ENCODE measurements at places on chromosomes 3 and 15. TPM values are rescaled to one million over a fixed set of nuclear protein-coding genes. Genes with fewer than 3 reads are reported as not detected.

DNA sequence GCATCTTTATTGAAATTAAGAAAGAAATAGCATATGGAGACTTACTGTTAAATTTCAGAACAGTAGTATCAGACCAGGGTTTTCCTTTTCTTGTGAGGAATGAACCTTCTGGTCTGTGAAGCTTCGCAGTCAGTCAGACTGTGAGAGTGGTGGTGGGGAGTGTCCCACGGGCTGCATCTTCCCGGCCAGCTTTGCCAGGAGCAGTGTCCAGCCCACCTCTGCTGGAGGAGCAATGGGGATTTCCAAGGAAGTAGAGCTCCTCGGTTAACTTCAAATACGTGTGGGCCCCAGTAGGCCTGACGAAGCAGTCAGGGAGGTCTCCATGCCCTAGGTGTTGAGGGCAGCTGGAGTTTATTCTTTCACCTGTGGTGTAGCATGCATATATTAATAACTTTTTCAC, 40.9 kb upstream of the FBXL22 start:
- H3K4me3 ChIP-seq, result no peak overlapping the region
- H3K36me3 ChIP-seq, result peaks cover 44% of the 10 kb centered on the region
- no peaks in the 10 kb centered on the region for H3K27me3 ChIP-seq
- no peak for DNase-seq
- peaks cover 21% of the 10 kb centered on the region for H3K4me1 ChIP-seq

Gene SORD
- total RNA-seq, result 7.8 TPM

- peaks cover 2% of the 10 kb centered on the region for H3K4me1 ChIP-seq
- H3K4me3 ChIP-seq, result no peak overlapping the region
- H3K27me3 ChIP-seq, result no peaks in the 10 kb centered on the region
- DNase-seq, result no peak
- H3K36me3 ChIP-seq, result no peaks in the 10 kb centered on the region
These were observed 108.9 kb downstream of the MECOM start for GRCh38 chr3:169554611-169555010.

- no peak overlapping the region for H3K27ac ChIP-seq
- H3K4me3 ChIP-seq, result no peak overlapping the region
- H3K4me1 ChIP-seq, result no peaks in the 10 kb centered on the region
- H3K27me3 ChIP-seq, result no peaks in the 10 kb centered on the region
- DNase-seq, result no peak
- H3K36me3 ChIP-seq, result no peaks in the 10 kb centered on the region
These were observed 194.6 kb upstream of the TPM1 start for GRCh38 chr15:62847900-62848489.

Gene ARPC4
- total RNA-seq, result 163 TPM

GRCh38 chr3:164416491-164417222, 661.6 kb downstream of the SI start:
- no peak overlapping the region for H3K4me3 ChIP-seq
- no peaks in the 10 kb centered on the region for H3K4me1 ChIP-seq
- H3K27ac ChIP-seq, result no peak overlapping the region
- no peak for DNase-seq
- no peaks in the 10 kb centered on the region for H3K27me3 ChIP-seq

- H3K27me3 ChIP-seq, result no peaks in the 10 kb centered on the region
- no peaks in the 10 kb centered on the region for H3K36me3 ChIP-seq
- no peak for DNase-seq
- no peak overlapping the region for H3K27ac ChIP-seq
These were observed 54.5 kb upstream of the GOLGA6B start for GRCh38 chr15:72599855-72600464.

DNA sequence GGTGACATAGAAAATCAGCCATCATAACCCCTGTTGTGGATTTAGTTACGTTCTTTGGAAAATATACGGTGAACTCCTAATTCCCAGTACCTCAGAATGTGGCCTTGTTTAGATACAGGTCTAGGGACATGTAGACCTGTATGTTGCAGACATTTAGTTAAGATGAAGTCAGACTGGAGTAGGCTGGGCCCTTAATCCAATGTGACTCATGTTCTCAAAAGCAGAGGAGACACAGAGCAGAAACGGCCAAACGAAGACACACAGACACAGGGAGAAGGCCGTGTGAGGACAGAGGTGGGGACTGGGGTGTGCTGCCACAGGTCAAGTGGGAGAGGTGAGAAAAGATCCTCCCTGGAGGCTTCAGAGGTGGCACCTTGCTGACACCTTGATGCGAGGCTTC, 119.0 kb upstream of the PROK2 start:
- H3K27ac ChIP-seq, result no peak overlapping the region
- H3K36me3 ChIP-seq, result no peaks in the 10 kb centered on the region
- DNase-seq, result no peak
- no peaks in the 10 kb centered on the region for H3K27me3 ChIP-seq
- no peak overlapping the region for H3K4me3 ChIP-seq
- H3K4me1 ChIP-seq, result no peaks in the 10 kb centered on the region

Gene TF
- total RNA-seq, result 10.3 TPM

Gene SLC28A2
- total RNA-seq, result not detected

Gene NR1I2
- total RNA-seq, result 0.37 TPM

GRCh38 chr3:71657831-71658530, 67.2 kb downstream of the EIF4E3 start:
- H3K4me1 ChIP-seq, result peaks cover 12% of the 10 kb centered on the region
- DNase-seq, result no peak
- H3K27me3 ChIP-seq, result no peaks in the 10 kb centered on the region
- peak overlapping the region; percentile 53 for H3K27ac ChIP-seq
- H3K36me3 ChIP-seq, result no peaks in the 10 kb centered on the region

Gene ACSBG1
- 7.3 TPM for total RNA-seq

GRCh38 chr3:186746008-186746407, 28.8 kb downstream of the KNG1 start:
- peak overlapping the region; percentile 14 for H3K27ac ChIP-seq
- H3K4me3 ChIP-seq, result no peak overlapping the region
- H3K4me1 ChIP-seq, result peaks cover 6% of the 10 kb centered on the region
- no peaks in the 10 kb centered on the region for H3K36me3 ChIP-seq
- DNase-seq, result peak; percentile 55
- H3K27me3 ChIP-seq, result no peaks in the 10 kb centered on the region

- H3K4me1 ChIP-seq, result peaks cover 50% of the 10 kb centered on the region
- DNase-seq, result peak; percentile 30
- no peaks in the 10 kb centered on the region for H3K27me3 ChIP-seq
- no peak overlapping the region for H3K4me3 ChIP-seq
- H3K36me3 ChIP-seq, result no peaks in the 10 kb centered on the region
These were observed 226.6 kb upstream of the TLE3 start for GRCh38 chr15:70324001-70324974.

- H3K4me1 ChIP-seq, result peaks cover 12% of the 10 kb centered on the region
- H3K4me3 ChIP-seq, result no peak overlapping the region
- peaks cover 43% of the 10 kb centered on the region for H3K36me3 ChIP-seq
- no peaks in the 10 kb centered on the region for H3K27me3 ChIP-seq
These were observed 7.3 kb downstream of the RPSA start for GRCh38 chr3:39413691-39414420.

Data from upper lobe of left lung (tissue), 6 donors.